ENCODE measurements at places on chromosomes 2 and 18.

- no peak for DNase-seq
These were observed 32.9 kb downstream of the FAP start for GRCh38 chr2:162210385-162210784.

DNA sequence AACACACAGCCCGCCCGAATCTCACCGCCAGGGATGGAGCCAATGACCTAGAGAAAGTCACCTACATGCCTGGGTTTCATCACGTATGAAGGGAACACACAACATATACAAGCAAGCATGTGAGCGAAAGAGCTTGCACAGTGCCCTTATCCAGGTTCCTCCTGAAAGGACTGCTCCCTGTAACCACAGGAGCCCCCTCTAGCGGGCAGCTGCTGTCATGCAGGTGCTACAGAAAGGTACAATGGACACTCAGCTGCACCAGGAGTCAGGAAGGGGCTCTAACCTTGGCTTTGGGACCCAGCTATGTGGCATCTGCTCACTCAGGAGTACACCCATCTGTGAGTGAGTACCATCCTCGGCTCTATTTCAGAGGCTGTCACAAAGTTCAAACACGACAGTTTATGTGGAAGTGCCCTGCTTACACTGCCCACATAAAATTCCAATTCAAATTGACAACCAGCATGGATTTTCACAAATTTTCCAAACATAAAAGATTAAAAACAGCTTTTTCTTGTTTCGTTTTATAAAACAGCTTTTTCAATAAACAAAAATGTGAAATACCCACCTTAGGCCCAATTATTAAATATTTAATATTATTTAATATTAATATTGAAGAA lies 3.5 kb downstream of the NDUFA10 start:
- DNase-seq, result peak; percentile 70

DNA sequence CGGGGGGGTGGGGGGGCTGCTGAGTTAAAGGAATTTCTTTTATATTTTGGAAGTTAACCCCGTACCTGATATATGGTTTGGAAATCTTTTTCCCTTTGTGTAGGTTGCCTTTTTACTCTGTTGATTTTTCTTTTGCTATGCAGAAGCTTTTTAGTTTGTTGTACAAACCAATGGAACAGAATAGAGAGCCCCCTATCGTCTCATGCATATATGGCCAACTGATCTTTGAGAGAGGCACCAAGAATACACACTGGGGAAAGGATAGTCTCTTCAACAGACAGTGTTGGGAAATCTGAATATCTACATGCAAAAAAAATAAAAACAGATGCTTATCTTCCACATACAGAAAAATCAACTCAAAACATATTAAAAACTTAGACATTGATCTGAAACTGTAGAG lies 647.8 kb upstream of the KLHL29 start:
- no peak for DNase-seq

GRCh38 chr18:73118121-73118816 lies 250.5 kb upstream of the NETO1 start:
- DNase-seq, result peak; percentile 3

DNA sequence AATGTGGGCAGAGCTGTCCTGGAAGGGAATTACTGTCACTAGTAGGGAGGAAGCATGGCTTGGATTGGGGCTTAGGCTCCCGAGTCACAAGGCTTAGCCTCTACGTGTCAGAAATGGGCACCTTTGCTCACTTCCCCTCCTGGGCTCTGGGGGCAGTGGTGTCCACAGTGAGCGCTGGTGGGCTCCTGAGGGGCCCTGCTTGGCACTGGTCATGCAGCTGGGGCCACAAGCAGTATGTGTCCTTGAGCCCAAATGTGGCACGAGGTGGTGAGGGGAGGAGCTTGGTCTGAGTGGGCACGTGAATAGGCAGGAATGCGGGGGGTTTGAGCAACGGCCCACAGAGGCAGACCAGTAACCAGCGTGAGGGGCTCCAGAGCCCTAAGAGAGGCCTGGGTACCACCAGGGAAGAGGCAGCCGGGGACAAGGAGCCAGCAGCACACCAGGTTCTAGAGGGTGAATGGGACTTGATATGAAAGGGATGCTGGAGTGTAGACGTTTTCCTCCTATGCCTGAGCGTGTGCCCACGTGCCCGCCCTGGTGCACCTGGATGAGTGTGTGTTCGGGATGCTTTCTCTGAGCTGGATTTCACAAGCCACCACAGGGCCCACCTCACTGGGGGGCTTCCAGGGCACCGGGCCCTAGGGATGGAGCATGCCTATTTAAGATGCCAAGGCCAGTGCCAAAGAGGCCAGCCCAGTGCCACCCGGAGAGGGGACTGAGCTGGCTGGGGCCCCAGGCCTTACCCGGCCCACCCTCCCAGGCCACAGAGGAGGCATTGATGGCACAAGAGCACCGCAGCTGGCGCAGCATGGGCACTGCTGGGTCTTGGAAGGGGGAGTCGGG lies 22.8 kb upstream of the PTMA start:
- no peak for DNase-seq

GRCh38 chr2:203543898-203544328 lies 8.8 kb upstream of the RAPH1 start:
- no peak for DNase-seq

DNA sequence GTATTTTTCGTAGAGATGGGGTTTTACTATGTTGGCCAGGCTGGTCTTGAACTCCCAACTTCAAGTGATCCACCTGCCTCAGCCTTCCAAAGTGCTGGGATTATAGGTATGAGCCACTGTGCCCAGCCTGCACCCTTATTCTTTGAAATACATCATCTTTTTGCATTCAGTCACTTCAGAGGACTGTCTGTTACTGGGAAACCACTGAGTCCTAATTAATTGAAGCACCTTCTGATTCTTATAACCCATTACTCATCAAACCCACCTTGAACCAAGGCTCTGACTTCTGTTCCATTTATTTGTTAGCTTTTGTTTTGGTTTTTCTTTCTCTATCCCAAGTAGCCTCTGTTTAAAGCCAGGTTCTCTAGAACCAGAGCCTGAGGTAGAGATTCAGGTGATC lies 49.6 kb downstream of the CPO start:
- DNase-seq, result no peak

DNA sequence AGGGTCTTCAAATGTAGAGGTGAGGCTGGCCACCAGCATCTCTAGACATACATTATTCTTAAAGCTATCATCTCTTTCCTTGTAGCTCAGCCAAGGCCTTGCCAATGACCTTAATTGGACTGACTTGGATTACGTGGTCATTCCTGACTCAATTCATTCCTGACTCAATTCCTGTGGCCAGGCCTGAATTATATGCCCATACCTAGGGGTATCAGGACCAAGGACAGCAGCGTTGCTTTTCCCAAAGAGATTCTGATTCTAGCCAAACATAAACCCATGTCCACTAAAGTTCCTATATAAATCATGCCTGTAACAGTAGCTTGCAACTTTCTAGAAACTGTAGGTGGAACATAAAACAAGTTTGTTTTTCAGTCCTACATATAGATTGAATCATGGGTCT lies 231.7 kb downstream of the ARL6IP6 start:
- DNase-seq, result peak; percentile 4

GRCh38 chr2:218823196-218823855 lies 8.3 kb downstream of the PRKAG3 start:
- DNase-seq, result no peak

- no peak for DNase-seq
These were observed 19.7 kb upstream of the ARHGAP25 start for GRCh38 chr2:68714866-68715265.

GRCh38 chr2:240687741-240688552 lies 3.7 kb upstream of the AQP12A start:
- DNase-seq, result no peak

DNA sequence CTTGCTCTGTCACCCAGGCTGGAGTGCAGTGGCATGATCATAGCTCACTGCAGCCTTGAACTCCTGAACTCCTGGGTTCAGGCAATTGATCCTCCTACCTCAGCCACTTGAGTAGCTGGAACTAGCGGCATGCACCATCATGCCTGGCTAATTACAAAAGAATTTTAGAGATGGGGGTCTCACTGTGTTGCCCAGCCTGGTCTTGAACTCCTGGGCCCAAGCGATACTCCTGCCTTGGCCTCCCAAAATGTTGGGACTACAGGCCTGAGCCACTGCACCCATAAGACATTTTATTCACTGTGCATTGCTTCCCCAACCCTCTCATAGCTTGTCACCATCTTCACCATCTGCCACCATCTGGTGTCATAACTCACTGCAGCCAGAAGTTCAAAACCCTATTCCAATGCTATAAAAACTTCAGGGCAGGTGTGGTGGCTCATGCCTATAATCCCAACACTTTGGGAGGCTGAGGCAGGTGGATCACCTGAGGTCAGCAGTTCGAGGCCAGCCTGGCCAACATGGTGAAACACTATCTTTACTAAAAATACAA lies 78.7 kb downstream of the NCAPH start:
- DNase-seq, result no peak

DNA sequence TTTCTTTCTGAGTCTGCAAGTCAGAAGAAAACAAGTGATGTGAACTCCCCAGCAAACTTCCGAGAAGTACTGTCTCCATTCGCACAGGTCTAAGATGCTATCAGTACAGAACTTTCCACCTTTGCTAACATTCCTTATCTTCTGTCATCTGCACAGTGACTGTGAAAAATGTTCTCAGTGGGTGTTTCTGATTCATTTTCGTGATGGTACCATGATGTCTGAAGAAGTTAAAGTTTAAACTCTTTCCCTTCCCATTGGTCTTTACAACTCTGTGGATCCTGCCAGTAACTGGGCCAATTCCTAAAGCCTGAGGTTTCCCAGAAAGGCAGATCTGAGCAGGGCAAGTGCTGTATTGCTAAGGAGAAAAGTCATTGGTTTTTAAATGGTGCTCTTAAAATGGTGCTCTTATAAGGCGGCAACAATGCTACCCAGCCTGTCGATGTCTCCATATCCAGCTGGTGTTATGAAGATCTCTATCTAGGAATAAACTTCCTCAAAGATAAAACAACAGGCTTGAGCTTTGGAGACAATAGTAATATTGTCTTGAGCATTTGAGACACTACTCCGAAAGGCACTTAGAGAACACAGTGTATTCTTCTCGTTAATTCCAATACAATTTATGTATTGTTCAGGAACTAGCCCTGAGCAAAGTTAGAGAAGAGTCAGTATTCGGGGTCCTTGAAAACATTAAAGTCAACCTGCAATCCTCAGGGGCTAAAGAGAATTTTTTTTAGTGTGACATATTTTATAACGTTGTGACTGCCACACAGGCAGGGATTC lies 232.3 kb downstream of the OSR1 start:
- no peak for DNase-seq

DNA sequence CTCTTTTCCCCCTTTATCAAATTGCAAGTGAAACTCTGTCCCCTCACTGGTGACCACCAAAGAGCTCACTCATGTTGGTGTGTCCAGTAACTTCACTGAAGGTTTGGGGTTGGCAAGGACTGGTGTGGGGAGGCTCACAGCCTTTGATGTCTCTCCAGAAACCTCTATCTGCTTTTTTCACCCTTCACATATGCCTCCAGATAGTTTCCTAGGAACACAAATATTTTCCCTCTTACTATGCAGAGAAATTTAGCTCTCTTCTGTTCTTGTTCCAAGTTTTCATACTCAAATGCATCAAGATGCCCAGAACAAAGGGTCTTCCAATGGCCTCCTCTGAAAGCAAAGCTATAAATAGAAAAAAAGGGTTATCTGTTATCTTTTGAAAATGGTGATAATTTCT lies 20.7 kb downstream of the DTNA start:
- DNase-seq, result no peak

DNA sequence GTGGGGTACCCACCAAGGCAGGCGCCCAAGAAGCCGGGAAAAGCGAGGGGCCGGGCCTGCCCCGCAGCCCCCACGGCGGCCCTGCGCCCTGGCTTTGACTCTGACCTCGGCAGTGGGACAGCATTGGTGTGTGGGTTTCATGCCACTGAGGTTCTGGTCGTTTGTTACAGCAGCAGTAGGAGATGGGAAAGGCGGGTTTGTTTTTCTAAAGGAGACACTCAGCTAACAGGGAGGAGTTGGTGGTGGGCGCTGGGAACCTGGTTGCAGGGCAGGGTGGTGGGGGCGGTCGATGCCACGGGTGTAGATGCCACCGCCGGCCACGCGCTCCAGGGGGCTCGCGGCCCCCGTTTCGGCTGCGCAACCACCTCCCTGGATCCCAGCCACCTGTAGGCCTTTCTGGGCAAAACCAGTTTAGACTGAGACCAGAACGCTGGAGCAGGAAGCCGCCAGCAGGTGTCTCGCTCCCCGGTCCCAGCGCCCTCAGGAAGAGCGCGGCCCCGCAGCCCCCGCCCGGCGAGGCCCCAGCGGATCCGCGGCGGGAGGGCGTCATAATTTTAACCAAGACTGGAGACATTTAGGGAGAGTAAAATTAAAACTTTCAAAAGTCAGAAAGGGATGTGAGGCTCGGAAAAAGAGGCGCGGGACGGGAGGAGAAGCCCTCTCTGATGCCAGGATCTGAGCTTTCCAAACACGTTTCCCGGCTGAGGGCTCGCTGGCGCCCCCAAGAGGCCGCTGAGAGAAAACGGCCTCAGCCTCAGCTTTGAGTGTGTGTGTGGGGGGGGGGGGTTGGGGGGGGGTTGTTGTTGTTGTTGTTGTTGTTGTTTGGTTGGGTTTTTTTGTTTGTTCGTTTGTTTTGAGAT lies 17.4 kb downstream of the CIDEA start:
- DNase-seq, result peak; percentile 85

DNA sequence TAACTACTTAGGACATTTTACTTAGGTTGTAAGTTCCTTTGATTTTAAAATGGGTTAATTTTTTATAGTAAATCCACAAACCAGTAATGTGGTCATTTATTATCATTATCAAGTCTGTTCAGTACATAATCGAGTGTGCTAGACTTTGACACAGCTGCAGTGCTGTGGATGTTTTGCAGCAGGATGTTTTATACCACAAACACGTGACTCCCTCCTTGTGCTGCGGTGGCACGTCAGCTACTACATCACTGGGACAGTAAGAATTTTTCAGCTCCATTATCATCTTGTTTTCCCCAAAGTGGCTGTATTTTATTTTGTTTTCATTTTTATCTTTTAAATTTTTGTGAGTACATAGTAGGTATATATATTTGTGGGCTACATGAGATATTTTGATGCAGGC lies 70.0 kb downstream of the ATP9B start:
- DNase-seq, result no peak

- DNase-seq, result peak; percentile 39
These were observed 6.0 kb upstream of the INPP5D start for GRCh38 chr2:233053928-233054784.

GRCh38 chr18:58046794-58047555 lies 2.9 kb downstream of the NEDD4L start:
- DNase-seq, result no peak

- no peak for DNase-seq
These were observed 10.3 kb upstream of the ZBTB7C start for GRCh38 chr18:48419277-48420022.

DNA sequence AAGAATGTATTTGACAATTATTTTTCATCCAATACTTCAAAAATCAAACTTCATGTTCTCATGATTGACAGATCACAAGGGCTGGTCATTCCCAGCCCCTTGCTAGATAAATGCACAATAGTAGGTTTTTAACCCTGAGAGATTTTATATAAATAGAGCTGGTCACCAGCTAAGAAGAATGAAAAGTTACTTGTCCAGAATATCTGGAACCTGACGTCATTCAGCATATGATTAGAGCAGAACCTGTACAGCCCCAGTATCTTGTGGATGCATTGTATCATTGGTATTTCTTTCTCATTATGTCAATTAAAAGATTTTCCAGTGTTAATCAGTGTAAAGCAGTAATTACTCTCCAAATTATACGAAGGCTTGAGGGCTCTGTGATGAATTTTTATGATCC lies 202.8 kb upstream of the RND3 start:
- DNase-seq, result no peak

Data from fibroblast of pulmonary artery (primary cell).